Mesendoderm (in vitro differentiated cells): ENCODE measurements at places on chromosomes 13 and 19.

- no peak for DNase-seq
Measured at GRCh38 chr13:42494157-42494556, 79.8 kb upstream of the TNFSF11 start.

DNA sequence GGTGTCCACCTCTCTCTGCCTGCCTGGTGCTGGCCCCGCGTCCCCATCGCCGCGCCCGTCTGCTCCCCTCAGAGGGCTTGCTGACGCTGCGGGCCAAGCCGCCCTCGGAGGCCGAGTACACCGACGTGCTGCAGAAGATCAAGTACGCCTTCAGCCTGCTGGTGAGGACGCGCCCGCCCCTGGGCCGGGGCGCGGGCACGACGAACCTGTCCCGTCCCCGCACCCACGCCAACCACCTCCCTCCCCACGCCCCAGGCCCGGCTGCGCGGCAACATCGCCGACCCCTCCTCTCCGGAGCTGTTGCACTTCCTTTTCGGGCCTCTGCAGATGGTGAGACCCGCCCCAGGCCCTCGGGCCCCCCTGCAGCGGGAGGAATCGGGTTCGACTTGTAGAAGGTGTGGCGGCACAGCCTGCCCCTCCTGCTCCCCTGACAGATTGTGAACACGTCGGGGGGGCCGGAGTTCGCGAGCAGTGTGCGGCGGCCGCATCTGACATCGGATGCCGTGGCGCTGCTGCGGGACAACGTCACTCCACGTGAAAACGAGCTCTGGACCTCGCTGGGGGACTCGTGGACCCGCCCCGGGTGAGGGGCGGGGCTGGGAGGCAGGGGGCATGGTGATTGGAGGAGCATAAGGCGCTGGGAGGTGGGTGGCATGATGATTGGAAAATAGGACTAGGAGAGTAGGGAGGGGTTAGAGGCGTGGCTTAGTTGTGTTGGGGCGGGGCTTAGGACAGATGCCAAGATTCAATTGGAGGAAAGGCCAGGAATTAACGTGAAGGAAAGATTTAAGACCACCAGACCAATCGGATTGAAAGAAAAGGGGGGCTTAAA lies 6.6 kb downstream of the EPS8L1 start:
- peak; percentile 74 for DNase-seq

DNA sequence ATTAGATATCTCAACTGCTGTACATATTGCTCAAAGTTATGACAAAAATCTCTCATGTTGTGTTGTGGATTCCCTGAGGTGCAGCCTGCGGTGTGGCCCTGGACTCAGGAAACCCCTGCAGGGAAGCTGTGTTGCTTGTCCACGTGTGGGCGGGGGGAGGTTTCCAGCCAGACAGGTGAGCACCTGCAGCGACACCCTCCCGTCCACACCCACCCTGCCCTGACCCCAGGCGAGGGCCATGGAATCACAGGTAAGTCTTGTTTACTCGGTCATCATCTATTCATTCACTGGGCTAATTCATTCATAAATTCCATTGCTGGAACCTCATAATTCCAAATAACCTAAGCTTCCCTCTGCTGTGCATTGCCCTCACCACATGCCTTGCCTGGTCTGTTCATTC lies 14.1 kb downstream of the PLPP2 start:
- DNase-seq = no peak

DNA sequence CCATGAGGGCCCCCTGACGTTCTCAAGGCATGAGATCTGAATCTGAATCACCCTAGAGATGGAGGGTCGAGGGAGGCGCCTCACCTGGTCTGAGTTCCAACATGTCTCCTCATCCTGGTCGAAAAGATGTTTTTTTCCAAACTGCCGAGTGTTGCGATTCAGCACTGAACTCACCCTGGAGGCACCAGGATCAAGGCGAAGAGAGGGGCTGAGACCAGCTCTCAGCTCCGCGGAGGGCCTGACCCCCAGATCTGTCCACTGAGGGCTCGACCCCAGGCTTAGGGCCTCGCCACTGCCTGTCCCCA lies 555 bp downstream of the NR2C2AP start:
- DNase-seq = peak; percentile 34

DNA sequence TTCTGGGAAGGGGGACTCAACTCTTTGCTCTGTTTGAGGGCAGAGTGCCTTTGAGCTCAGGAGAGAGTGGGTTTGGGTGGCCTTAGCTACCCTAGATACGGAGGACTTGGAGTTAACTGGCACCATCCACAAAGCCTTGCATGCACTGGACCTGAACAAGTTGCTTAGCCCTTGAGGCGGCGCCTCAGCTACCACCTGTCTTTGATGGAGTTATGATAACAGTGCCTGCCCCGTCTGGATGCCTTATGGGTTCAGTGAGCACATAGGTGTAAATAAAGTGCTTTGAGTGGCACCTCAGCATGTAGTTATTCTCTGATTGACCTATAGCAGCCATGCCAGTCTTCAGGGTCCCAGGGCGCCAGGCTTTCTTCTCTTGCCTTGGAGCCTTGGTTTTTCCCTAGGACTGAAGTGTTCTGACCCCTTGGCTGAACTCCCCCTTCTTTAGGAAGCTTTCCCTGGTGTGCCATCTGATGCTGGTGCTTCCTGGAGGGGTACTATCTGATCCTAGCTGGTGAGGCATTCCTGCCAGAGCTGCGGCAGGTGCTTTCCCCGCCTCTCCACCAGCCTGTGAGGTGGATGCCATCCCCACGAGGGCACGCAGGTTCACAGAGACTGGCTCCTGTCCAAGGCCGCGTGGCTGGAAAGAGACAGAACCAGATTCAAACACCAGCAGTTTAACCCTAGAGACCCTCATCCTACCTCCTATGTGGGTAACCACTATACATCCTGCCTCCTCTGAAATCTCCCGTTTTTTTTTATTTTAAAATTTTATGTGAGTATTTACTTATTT lies 5.8 kb downstream of the BCKDHA start:
- no peak for DNase-seq

- DNase-seq = peak; percentile 14
Measured at GRCh38 chr13:37303606-37304005, 198.1 kb upstream of the CSNK1A1L start.

DNA sequence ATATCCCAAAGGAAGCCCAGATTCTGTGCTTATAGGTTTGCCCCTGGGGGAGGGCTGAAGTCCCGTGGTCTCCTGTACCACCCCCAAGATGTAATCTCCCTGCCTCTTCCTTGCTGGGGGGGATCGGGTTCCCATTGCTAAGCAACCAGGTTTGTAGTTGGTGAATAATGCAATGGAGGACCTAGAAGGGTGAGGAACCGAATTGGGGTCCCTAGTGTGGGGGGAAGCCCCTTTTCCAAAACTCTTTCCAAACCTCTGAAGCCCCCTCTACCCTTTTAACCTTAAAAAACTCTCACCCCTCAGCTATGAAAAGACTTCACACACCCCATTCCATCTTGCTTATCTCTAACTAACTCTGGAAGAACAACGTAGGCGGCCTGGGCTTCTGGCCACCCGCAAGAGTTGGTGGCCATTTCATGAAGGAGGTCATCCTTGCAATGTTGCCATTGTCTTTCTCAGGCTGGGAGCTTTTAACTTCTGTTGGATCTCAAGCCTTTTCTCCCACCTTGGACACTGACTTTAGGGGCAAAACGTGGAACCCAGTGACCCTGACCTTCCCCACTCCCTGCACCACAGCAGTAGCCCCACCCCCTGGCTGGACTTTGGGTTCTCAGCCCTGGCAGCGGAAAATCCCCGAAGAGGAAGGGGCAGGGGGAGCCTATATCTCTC lies 661 bp downstream of the PALM3 start:
- no peak for DNase-seq

GRCh38 chr19:56309511-56310185 lies 5.0 kb downstream of the ZSCAN5A start:
- DNase-seq = peak; percentile 78

- peak; percentile 50 for DNase-seq
Measured at GRCh38 chr13:56755181-56755935, 385.4 kb upstream of the PRR20A start.

- peak; percentile 43 for DNase-seq
Measured at GRCh38 chr19:52170863-52171320, 529 bp downstream of the ZNF836 start.

- peak; percentile 42 for DNase-seq
Measured at GRCh38 chr19:13765395-13766094, 1.2 kb downstream of the MRI1 start.

DNA sequence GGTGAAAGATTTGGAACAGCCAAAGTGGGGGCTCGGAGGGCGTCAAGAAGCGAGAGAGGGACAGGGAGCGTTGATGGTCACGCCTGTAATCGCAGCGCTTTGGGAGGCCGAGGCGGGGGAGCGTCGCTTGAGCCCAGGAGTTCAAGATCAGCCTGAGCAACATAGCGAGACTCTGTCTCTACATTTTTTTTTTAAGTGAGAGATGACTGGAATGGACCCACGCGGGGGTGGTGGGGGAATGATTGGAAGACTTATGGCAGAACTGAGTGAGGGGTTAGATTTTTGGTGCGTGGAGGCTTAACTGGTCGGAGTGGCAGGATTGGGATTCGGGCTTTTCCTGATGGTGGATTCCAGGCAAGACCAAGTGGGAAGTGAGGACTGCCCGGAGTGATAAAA lies 725 bp downstream of the PSMD8 start:
- DNase-seq = no peak

DNA sequence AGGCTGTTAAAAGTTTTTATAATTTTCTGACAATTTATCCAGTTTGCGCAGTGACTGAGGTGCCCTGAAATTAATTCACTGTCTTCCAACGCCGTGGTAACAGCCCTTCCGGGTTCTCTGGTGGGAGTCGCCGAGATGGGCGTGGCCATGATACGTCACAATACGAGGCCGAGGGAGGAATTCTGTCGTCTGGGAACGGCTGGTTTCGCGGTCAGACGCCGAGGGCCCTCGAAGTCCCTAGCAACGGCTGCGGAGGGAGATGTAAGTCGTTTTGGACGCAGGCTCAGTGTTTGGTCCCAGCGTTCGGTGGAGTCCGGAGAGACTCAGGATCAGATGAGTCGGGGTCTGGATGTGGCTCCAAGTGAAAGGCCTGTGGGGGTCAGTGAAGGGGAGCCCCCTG lies 21.7 kb downstream of the ZNF613 start:
- no peak for DNase-seq

GRCh38 chr13:28320209-28320608 lies 174.7 kb downstream of the FLT1 start:
- DNase-seq = no peak

GRCh38 chr19:11196406-11197287 lies 698 bp downstream of the KANK2 start:
- peak; percentile 67 for DNase-seq

GRCh38 chr13:95749545-95749944 lies 72.6 kb downstream of the DNAJC3 start:
- DNase-seq = no peak

GRCh38 chr19:5615756-5616327 lies 6.7 kb downstream of the SAFB2 start:
- no peak for DNase-seq

DNA sequence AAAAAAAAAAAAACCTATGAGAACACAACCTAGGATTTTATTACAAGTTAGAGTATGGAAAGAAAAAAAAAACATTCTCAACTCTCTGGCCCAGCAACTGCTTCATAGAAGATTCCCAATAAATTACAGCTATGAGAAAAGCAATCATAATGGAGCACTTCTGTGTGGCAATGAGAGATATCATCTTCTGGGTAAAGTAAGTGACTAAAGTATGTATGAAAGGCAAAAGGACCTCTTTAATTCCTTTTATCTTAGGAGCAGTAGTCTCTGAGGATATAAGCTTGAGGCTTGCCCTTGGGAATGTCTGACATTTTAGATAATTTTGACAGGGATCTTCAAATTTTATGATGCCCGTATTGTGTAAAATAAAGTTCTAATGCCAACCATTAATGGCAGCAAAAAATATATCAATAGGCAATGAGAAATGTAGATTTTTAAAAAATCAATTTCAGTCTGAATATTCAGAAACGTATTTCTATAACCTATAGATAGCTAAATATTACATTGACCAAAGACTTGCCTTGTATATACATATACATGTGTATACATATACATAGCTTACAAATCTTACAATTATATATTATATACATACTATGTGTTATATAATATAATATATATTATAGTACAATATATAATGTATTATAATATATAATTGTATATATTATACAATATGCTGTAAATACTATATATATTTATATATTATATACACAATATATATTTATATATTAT lies 823.9 kb upstream of the SLITRK1 start:
- DNase-seq = no peak

DNA sequence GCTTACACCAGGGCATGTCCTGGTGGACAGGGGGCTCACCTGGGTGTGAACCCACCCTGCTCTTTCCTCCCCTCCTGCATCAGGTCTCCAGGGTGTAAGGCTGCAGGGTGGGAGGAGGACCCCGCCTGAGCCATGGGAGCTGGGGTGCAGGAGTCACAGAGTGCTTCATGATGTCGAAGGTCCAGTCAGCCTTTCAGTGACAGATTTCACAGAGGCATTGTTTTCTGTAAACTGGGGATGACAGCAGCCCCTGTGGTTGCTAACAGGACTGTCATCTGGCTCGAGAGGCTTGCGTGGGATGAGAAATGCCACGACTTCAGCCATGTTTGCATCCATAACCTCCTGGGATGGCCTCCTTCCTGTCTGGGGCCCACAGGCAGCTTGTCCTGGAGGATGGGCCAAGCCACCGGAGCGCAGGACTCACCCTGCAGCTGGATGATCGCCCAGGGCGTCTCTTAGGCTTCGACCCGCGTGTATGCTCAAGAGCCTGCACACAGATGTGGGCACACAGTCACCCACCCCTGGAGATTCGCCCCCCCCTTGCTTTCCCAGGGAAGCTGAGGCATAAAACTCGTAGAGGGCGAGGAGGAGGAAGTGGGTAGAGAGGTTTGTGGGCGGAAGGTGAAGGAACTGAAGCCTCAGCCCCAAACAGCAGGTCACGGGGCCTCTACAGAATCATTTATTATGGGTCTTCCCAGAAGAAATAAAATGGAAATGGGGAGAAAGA lies 4.9 kb downstream of the NANOS3 start:
- peak; percentile 54 for DNase-seq

- DNase-seq = no peak
Measured at GRCh38 chr13:71460211-71460610, 406.8 kb downstream of the DACH1 start.

GRCh38 chr19:30686826-30687566 lies 314.8 kb downstream of the ZNF536 start:
- DNase-seq = peak; percentile 86

DNA sequence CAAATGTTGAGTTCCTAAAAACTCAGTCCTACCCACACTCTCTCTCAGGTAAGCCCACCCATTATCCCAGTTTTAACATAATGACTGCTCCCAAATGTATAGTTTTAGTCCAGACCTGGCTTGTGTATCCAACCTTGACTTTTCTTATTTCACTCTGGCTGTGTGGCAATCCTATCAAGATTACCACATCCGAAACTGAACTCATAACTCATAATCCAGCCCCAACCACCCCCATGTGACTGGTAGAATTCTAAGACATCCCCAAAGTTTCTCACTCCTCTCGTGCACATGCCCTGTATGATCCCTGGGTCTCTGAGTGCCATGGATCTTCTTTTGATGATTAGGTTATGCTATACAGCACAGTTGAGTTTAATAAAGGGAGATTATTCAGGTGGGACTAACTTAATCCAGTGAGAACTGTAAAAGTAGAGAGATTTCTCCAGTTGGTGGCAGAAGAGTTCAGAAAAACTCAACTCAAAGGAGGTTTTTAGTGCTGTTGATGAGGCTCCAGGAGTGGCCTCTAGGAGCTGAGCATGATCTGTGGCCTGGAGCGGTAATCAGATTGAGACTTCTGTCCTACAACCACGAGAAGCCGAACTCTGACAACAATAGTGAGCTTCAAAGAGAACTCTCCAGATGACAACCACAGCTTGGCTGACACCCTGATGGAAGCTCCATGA lies 413.4 kb downstream of the ZNF536 start:
- peak; percentile 56 for DNase-seq

GRCh38 chr13:64158908-64159307 lies 2743.3 kb upstream of the PCDH20 start:
- no peak for DNase-seq
